ENCODE measurements at places on chromosomes 3 and 15.

DNA sequence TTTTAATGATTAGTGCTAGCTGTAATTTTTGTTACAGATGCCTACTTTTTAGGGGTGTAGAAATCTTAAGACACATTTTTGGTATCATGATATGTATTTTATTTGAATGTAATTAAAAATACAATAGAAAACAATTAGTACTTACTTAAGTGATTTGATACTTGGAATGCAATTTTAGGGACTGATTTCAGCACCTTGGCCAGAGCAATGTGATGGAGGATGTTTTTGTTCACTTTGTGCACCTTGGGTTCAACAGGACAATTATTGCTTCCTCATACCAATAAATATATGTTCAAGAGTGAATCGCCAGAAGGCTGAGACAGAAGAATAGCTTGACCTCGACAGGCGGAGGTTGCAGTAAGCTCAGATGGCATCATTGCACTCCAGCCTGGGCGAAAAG is 22.3 kb downstream of the GMNC start:
- no peak for DNase-seq

GRCh38 chr3:42102571-42102970 is 11.4 kb downstream of the TRAK1 start:
- DNase-seq, result no peak

GRCh38 chr3:31321620-31322019 is 211.1 kb upstream of the STT3B start:
- DNase-seq, result no peak

- no peak for DNase-seq
These were observed 3.6 kb downstream of the OTOL1 start for GRCh38 chr3:161500068-161500796.

- DNase-seq, result no peak
These were observed 665.3 kb downstream of the FHIT start for GRCh38 chr3:60585918-60586317.

DNA sequence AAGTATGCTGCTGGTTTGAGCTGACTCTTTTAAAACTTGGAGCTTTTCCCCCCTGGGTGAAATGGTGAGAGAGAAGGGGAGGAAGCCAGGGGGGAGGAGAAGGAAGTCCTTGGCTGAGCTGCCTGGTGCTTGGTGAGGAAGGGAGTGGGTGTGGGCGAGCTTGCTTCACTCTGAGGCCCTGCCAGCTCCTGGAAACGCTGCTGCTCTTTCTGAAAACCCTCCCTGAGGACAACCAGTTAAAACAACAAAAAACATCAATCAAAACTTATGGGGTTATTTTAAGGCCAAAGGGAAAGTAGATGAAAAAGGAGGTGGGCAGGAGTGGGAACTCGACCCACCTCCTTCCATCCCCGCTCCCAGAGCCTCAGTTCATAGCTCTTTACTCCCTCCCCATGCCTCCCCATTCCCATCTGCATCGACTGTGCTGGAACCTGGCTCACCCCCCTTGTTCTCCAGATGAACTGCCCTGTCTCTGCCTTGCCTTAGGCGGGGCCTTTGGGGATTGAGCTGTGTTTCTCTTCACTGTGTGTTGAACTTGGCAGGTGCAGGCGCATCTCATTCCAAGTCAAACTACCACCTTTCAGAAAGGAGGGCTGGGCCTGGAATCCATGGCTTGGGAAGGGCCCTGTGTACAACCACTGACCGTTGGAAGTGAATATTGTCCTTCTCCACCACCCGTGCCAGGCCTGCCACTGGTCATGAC is 166.1 kb downstream of the ZNF621 start:
- no peak for DNase-seq

DNA sequence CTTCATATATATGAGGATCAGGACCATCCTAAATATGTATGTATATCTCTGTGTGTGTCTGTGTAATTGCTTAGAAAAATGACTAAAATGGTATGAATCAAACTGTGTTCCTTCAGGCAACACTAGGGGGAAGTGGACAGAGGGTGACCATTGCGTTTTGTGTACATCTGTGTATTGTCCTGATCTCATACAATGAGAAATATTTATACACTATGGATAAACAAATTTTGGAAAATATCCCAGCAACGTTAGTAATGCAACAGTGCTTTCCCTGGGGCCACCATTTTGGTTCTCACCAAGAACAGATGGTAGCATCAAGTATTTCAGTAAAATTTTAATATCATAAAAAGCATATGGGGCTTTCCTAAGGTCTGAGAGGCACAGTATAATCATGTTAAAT is 130.1 kb downstream of the PTPRG start:
- DNase-seq, result no peak

DNA sequence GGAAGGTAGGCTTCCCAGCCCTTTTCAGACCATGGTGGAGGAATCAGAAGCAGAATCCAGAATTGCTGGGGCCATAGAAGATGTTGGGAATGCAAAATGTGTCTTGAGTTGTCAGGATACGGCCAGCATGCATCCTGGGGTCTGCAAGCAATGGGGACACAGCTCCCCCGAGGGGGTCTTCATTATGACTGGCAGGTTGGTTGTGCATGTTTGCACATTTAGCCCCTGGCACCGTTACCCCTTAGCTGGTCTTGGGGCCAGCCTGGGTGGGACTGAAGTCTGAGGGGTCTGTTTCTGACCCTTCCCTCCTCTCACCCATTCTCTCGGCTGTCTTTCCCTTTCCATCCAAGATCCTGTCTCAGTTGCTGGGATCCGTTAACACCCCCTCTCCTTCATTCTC is 50.7 kb downstream of the STARD5 start:
- no peak for DNase-seq

GRCh38 chr3:27688053-27688452 is 34.1 kb downstream of the EOMES start:
- DNase-seq, result no peak

DNA sequence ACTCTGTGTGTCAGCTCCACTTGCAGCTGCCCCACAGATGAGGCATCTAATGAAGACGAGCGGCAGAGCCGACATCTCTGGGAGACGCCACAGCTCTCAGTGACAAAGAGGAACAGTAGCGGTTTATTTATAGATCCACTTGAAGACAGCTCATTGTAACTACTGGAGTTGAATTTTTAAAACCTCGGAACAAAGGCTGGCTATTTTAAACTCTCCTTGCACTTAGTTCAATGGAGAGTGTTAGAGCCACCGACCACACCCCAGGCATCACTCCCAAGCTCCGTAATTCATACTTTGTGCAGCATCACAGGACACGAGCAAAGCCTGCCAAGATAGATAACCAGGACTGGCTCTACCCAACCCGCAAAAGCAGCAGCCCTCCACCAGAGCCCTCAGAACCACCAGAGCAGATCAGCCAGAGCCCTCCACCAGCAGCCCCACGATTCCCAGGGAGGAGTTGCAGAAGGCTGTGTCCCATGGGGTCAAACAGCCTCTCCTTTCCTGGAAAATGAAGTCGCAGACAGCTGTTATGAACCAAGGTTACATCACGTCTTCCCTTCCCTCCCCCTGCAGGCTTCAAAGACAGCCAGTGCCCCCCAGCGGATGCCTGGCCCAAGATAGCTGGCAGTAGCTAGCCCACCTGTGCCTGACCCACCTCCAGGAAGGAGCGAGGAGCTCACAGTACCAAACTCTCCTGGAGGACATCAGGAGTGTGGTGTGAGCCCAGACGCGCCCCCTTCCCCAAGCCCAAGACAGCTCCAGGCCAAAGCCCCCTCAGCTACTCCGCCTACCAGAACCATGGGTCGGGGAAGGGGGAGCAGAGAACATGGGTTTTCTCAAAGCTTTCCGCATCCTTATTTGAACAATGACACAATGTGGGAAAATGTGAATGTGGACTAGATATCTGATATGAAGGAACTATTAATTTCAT is 45.7 kb downstream of the POC1A start:
- DNase-seq, result no peak

- no peak for DNase-seq
These were observed 77.6 kb downstream of the CRTC3 start for GRCh38 chr15:90607361-90607760.

- DNase-seq, result no peak
These were observed 133.2 kb upstream of the CHRM5 start for GRCh38 chr15:33834892-33835743.

DNA sequence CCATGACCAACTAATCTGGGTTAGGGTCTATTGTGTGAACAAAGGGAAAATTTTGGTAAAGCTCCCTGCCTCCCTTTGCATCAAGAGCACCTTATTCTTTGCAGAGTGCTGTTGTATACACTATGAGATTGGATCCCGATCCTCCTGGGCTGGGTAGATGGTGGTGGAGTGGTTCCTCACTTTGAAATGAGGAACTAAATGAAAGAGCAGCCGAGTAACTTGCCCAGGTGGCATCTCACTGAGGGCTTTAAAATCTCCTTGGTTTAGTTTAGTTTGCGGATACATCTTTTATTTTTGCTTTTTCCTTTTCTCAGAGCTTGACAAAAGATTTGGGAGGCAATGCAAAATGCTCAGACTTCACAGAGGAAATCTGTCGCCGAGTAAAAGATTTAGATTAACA is 19.4 kb downstream of the IDH3A start:
- no peak for DNase-seq

DNA sequence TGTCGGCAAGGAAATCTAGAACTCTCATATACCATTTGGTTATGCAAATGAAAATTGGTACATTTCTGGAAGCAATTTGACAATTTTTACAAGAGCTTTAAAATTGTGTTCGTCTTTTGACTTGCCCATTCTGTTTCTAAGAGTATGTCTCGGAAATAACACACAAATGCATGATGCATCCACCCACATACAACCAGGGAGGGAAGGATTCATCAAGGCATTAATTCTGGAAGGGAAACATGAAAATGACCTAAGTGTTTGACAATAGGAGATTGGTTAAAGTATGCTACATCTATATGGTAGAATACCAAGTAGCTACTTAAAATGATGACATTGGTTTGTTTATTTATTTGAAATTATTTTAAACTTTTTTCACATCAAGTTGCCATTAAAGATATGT is 58.6 kb downstream of the PIAS1 start:
- DNase-seq, result no peak
